ENCODE measurements at places on chromosomes 1 and 21.

DNA sequence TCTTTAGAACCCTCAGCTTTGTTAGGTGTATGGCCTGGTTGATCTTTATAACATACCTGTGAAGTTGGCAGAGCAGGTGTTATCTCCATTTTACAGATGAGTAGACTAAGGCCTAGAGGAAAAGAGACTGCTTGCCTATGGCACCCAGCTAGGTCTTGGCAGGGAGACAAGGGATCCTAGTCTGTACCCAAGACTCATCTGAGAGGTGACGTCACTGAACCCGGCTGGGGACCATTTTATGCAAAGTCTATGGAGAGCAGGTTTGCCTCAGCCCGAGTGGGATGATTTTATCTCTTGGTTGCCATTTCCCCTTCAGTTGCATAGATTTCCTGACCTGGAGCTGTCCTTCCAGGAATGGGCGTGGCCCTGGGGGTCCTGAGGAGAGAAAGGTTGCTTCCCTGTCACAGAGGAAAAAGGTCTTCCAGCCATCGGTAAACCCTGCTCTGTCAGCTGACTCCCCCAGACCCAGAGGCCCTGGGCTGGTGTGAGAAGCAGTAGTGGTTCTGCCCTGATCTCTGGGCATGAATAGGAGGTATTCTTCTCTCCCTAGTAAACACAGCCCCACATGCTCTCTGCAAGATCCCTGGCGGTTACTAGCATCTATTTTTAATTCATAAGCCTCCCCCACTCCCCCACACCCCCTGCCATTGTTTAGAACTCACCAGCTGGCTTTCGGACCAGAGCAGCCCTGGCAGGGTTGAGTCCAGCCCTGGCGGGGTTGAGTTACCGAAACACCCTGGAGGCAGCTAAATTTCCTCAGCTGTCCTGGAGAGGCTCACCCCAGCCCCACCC lies 19.6 kb downstream of the TMCC2 start:
- no peak for DNase-seq

DNA sequence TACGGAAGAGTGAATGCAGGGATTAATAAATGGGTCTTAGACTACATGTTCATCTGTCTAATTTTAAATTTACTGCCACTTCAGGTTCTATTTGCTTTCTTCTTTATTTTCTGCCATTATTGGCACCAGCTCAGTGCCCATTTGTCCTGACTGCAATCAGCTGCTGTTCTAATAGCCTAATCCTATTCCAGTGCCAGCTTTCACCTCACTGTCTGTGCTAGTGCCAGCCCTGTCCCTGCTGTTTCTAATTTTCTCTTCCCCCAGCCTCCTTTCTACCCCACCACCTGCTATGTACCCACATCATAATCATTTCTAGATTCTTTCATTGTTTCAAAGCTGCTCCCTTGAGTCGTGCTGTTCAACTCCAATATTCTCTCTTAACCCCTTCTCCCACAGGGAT lies 86.4 kb downstream of the KCNK1 start:
- no peak for DNase-seq

DNA sequence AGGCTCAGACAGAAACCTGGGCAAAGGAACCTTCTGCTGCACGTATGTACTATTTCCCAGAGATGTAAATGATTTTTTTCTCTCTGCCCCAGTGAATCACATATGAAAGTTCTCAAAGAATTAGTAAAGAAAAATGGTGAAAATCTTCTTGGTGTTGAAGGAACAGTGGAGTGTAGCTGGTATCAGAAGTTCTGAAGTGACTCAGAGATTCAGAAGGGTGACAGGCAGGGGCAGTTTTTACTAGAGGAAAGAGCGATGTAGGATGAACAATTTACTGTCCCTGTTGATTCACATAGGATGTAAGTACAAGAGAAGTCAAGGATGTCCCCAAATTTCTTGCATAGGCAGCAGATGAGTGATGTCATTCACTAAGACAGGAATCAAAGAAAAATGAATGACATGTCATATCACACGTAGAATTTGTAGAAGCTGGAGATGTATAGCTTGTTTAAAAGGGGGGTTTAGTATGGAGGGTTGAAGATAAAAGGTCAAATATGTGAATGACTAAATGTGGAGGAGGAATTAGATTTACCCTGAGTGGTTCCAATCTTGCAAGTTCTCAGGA lies 26.4 kb downstream of the WLS start:
- DNase-seq = no peak

- no peak for DNase-seq
Measured at GRCh38 chr1:234581063-234581714, 28.8 kb downstream of the IRF2BP2 start.

DNA sequence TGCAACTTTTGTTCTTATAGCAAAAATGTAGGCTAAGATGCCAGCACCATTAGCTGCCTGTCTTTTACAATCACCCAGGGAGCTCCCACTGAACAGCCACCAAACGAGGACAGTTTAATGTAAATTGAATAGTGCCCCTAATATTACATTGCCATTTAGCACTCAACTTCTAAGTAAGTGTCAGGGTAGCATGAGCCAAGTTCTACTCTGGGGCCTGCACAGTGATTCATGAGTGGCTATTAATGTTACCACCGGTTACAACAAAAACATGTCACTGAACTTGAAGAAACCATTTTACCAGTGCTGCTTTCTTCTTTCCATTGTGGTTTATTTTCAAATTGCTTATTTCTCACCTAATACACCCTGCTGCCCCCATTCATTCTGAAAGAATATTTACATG lies 295.6 kb upstream of the RRP15 start:
- DNase-seq = no peak

- no peak for DNase-seq
Measured at GRCh38 chr1:2335721-2336455, 55.5 kb downstream of the MORN1 start.

GRCh38 chr1:161994175-161994668 lies 29.4 kb downstream of the OLFML2B start:
- no peak for DNase-seq

DNA sequence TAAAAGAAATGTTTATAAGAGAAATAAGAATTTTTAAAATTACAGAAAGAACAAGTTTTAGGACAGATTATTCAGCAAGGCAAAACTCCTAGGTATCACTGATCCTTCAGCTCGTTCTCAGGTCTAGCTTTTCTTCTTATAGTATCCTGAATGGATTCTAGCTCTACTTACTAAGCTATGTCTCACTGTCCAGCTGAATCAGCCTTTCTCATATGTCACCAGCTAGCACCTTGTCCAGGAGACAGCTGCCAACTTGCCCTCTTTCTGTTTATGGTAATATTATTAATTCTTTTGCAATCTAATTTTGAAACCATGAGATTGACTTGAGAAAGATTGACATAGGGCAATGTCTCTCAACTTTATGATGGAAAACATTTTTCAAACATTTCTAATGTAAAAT lies 159.9 kb downstream of the LYPLAL1 start:
- DNase-seq = no peak

DNA sequence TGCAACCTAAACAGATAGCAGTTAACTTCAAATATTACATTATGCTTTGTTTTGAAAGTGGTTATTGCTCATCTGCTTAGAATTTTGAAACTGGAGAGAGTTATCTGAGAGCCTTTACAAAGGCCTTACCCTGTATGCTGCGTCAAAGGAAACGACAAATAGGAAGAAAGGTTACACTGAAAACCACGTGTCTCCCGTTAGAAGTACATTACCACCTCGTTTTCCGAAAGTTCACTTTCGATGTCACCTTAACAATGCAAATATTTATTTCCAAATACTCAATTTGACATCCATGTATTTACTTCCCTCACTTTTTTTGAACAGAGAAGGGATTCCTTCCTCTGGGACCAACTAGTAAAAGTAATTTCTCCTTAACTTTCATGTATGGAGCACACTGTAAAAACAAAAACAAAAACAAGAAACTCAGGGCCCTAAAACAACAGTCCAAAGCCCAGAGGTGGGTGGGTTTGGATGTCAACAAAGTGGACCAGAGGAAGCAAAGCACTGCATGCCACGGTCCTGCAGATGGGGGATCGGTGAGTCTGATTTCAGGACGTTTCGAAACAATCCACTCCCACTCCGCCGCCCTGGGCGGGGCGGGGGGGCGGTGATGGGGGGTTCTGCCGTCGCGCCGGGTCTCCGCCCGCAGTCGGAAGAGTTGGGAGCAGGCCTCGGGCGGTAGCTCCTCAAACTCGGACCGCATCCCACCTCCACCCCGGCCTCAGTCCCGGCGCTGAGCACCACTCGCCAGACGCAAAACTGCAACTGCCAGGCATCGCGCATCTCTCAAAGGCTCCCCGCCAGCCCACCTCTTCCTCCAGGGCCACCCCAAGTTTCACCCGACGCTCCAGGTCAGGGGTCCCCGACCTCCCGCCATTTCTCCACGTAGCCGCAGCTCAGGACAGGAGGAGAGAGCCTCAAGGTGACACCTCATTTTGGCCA lies 841 bp downstream of the ADSS2 start:
- DNase-seq = no peak

DNA sequence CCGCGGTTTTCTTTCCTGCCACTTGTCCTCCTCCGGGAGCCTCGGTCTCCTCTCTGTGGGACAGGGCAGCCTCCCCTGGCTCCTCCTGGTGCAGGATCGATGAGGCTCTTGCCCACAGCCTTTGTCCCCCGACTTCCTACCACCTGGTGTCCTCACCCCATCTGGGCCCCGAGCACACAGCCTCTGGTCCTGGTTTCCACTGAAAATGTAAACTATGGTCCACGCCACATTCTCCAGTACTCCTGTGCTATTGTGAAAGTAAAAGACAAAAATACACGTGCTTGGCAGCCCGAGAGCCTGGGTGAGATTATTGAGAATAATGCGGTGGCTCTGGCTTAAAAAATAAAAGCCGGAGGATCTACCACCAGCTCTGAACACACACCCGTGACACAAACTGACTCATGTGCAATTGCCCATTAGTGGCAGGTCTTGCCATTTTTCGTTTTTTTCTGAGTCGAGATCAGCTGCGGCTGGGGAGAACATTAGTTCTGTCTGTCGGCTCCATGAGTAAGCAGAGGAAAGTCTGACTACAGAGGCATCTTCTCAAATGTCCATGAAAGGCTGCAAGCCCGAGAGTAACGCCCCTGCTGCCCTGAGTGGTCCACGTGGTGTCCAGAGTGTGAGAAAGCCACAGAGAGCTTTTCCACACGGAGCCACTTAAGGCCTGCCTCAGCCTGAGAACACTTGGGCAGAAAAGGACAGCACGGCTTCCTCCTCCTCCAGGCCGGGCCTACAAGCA lies 5.7 kb upstream of the COL6A2 start:
- DNase-seq = no peak

DNA sequence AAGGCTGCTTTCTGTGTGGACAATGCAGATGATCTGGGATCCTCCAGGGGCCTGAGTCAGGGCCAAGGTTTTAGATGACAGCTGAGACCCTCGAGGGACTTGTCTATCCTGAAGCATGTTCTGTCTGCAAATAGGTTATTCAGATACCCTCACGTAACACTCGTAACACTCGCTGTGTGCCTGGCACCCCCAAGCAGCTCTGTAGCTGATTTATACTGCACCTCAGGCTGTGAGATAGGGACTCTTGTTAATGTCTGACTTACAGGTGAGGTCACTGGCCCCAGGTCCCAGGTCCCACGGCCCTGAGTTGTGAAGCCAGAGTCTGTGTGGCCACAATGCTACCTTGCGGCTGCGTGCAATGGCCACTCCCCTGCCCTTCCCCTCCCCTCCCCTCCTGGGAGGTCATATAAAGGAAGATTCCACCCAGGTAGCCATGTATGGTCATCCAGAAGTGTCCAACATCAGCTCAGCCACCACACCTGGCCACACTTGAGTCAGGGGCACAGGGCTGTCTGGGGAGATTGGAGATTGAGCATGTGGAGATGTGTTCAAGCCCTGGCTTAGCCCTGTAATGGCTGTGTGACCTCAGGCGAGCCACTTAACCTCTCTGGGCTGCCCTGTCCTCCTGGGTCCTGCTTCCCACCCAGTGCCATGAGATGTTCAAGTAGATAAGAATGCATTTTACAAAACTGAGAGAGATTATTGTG lies 687.7 kb downstream of the MATN1 start:
- no peak for DNase-seq

DNA sequence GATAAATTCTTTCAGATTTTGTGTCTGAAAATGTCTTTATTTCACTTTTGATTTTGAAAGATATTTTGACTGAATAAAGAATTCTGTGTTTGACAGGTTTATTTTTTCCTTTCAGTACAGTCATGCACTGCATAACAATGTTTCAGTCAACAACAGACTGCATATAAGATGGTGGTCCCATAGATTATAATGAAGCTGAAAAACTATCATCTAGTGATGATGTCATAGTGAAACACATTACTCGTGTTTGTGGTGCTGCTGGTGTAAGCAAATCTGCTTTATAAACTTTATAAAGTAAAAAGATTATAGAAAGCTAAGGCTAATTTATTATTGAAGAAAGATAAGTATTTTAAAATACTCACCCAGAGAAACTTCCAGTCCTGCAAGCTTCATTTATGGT lies 65.3 kb upstream of the PRRX1 start:
- no peak for DNase-seq

DNA sequence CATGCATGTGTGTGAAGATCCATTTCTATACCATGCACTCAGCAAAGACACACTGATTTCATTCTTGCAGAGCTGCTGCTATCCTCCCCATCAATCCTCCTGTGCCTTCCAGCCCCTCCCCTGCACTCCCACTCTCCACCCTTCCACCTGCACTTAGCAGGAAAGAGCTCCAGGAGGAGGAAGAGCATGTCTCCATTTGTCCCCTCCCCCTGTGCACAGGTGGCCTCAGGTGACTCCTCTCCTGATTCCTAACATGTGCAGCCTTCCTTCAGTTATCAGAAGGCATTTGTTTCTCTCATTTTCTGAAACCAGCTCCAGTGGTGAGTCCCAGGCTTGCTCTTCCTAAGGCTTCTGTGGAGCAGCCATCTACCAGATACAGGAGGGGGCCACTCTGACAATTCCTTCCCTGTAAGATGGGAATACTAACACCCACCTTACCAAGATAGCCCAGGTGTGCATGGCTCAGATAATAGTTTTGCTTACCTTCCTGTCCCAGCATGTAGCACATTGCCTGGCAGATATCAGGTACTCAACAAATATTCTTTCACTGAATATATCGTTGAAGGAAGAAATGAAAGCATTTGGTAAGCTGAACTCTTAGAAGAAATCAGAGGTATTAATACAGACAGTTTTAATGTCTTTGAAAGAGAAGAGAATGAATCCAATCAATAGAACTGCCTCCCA lies 21.9 kb upstream of the FAM3B start:
- DNase-seq = no peak

GRCh38 chr1:181794332-181794731 lies 267.2 kb downstream of the ZNF648 start:
- no peak for DNase-seq

GRCh38 chr1:219161371-219161770 lies 12.3 kb upstream of the LYPLAL1 start:
- no peak for DNase-seq

DNA sequence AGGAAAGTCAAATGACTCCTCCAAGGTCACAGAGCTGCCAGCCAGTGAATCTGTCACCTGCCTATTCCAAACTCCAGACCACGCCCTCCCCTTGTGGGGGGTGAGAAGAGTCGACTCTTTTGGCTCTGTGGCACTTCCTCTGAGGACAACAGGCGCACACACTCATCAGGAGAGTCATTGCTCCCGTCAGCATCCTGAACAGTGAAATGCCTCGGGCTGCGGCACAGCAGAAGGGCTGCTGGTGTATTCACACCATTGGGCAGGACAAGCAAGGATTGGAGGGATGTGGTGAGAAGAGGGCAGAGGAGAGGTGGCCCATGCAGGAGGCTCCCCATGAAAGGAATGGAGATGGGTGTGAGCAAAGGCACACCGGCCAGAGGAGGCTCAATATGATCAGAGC lies 239.0 kb downstream of the TOMM20 start:
- no peak for DNase-seq

Data from HS-27A (cell line).